ENCODE measurements at places on chromosomes 16 and 17. TPM values are rescaled to one million over a fixed set of nuclear protein-coding genes. Genes with fewer than 3 reads are reported as not detected.

The CCL5 gene
- polyA plus RNA-seq: 4.2 TPM

The IGF2BP1 gene
- polyA plus RNA-seq: 1.5 TPM

The NUP88 gene
- 55.1 TPM for polyA plus RNA-seq

The TEX19 gene
- polyA plus RNA-seq: not detected

The ELMO3 gene
- 33.1 TPM for polyA plus RNA-seq

The MFAP4 gene
- polyA plus RNA-seq: 27.6 TPM

The PIPOX gene
- 78.0 TPM for polyA plus RNA-seq

The ADAMTS18 gene
- 0.06 TPM for polyA plus RNA-seq

The FOXF1 gene
- 0.67 TPM for polyA plus RNA-seq

The RNF112 gene
- polyA plus RNA-seq: 0.99 TPM

GRCh38 chr17:51913491-51914205 lies 244.9 kb downstream of the CA10 start:
- DNase-seq: no peak

- no peak for DNase-seq
Measured at GRCh38 chr17:64983708-64984107, 64.4 kb upstream of the LRRC37A3 start.

GRCh38 chr16:86662195-86662594 lies 83.8 kb downstream of the FOXL1 start:
- DNase-seq: no peak

GRCh38 chr16:54284931-54285413 lies 1.6 kb downstream of the IRX3 start:
- DNase-seq: peak; percentile 25

GRCh38 chr17:44779211-44780025 lies 20.6 kb downstream of the ADAM11 start:
- DNase-seq: peak; percentile 87

GRCh38 chr16:46743232-46743719 lies 4.9 kb downstream of the MYLK3 start:
- DNase-seq: no peak

DNA sequence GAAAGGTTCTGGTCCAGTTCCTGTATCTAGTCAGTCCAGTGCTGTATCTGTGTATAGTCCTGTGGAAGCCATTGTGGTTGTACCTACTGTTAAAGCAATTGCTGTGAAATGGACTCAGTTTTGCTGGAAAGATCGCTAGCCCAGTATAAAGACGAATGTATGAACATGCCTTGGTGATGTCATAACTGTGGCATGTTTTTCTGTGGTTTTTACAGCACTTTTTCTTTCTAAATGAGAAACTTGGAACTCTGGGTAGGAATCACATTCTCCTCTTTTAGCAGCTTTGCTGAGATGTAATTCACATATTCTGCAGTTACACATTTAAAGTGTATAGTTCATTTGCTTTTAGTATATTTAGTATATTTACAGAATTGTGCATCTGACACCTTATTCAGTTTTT lies 58.1 kb downstream of the MAP2K4 start:
- DNase-seq: no peak

- peak; percentile 21 for DNase-seq
Measured at GRCh38 chr17:9788601-9789000, 2.8 kb downstream of the DHRS7C start.

GRCh38 chr17:40176754-40177110 lies 538 bp upstream of the RAPGEFL1 start:
- no peak for DNase-seq

GRCh38 chr17:16215965-16216316 lies 607 bp upstream of the NCOR1 start:
- DNase-seq: no peak

DNA sequence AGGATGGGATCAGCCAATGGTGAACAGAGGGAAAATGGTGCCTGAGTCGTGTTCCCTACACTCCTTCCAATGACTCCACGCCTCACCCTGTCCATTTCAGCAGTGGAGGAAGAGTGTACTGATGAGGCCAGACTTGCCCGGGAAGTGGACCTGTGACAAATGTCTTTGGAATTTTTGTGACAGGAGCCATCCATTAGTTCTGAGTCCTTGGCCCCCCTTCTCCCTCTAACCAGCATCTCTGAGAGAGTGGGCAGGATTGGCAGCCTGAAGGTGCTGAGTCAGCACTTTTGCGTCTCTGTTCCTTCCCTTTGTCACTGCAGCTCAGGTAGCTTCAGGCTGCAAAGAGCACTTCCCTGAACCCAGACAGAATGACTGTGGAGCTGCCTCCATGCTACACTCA lies 30.8 kb downstream of the BEAN1 start:
- DNase-seq: no peak
